ENCODE measurements at places on chromosomes 12 and 14.

GRCh38 chr14:64733899-64734298 lies 29.7 kb downstream of the PLEKHG3 start:
- no peak overlapping the region for H3K4me3 ChIP-seq
- peaks cover 7% of the 10 kb centered on the region for H3K36me3 ChIP-seq
- H3K27me3 ChIP-seq, result no peaks in the 10 kb centered on the region

DNA sequence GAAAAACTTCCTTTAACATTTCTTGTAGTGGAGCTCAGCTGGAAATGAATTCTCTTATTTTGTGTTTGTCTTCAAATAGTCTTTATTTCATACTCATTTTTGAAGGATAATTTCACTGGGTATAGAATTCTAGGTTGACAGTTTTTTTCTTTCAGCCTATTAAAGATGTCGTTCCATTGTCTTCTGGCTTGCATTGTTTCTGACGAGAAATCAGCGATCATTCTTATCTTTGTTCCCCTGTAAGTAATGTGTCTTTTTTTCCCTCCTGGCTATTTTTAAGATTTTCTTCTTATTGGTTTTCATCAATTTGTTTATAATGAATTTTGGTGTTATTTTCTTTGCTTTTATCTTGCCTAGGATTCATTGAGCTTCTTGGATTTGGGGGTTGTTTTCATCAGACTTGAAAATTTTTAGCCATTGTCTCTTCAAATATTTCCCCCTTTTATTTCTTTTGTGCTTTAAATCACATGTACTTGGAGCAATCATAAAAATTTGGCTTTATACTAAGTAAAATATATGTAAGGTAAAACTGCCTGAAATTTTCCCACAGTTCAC lies 89.4 kb downstream of the UNC79 start:
- DNase-seq, result peak; percentile 45
- no peak overlapping the region for H3K4me3 ChIP-seq
- no peaks in the 10 kb centered on the region for H3K36me3 ChIP-seq
- H3K27ac ChIP-seq, result no peak overlapping the region
- no peaks in the 10 kb centered on the region for H3K27me3 ChIP-seq
- H3K4me1 ChIP-seq, result no peaks in the 10 kb centered on the region

DNA sequence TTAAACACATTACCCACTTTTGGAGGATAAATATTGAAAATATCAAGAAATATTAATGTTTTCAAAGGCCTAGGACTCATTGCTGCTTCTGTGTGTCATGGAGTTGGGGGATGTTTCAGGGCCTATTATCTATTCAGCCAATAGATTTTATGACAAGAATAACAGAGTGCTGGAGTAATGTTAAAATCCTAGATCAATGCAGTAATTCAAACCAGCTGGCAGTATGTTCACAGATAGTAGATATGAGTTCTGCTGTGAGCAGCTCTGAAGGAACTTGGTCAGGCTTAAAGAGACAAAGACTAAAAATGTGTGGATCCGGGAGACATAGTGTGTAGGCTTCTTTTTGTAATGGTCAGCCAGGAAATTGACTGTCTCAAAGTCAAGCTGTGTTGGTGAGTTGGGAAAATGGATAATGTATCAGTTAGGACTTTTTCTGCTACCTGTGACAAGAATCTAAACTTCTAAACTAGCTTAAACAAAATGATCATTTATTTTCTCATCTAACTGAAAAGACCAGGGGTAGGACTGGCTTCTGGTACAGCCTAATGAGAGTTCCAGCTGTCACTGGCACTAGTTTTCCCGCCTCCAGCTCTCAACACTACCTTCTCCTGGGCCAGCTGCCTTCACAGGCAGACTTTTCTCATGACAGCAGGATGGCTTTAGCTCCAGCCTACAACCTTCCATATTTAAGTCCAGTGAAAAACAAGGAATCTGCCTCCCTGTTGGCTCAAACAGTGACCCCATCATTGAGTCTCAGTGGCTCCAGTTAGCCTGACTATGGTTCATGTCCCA lies 16.3 kb upstream of the POLR3B start:
- no peaks in the 10 kb centered on the region for H3K27me3 ChIP-seq
- H3K36me3 ChIP-seq, result no peaks in the 10 kb centered on the region
- H3K4me3 ChIP-seq, result no peak overlapping the region
- H3K27ac ChIP-seq, result no peak overlapping the region

GRCh38 chr12:32499048-32499447 lies 99.7 kb downstream of the FGD4 start:
- H3K4me1 ChIP-seq, result no peaks in the 10 kb centered on the region
- no peaks in the 10 kb centered on the region for H3K36me3 ChIP-seq
- DNase-seq, result no peak
- no peak overlapping the region for H3K27ac ChIP-seq
- H3K27me3 ChIP-seq, result no peaks in the 10 kb centered on the region

DNA sequence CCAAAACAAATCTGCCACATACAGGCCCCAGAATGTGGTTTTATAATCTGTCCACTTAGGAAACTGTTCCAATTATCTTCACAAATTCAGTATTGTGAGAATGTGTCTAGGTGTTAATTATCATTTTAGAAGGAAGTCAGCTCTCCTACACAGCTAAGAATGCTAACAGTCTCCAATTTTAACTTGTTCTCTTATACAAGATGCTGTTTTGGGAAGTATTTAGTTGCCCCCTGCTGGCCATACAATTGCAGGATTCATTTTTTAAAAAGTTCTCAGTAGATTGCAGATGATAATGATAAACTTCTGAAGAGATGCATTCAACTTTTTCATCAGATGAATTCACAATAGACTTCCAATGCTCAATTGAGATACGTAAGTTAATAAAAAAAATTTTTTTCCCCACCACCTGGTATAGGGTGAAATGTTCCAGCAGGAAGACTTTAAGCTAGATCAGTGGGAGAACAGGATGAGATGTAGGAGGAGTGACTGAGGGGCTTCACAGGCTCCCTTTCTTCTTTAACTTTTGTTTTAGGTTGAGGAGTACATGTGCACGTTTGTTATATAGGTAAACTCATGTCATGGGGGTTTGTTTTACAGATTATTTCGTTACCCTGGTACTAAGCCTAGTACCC lies 27.3 kb upstream of the OSBPL8 start:
- peak; percentile 45 for DNase-seq
- H3K27ac ChIP-seq, result no peak overlapping the region
- H3K4me1 ChIP-seq, result no peaks in the 10 kb centered on the region
- no peaks in the 10 kb centered on the region for H3K36me3 ChIP-seq
- no peaks in the 10 kb centered on the region for H3K27me3 ChIP-seq

DNA sequence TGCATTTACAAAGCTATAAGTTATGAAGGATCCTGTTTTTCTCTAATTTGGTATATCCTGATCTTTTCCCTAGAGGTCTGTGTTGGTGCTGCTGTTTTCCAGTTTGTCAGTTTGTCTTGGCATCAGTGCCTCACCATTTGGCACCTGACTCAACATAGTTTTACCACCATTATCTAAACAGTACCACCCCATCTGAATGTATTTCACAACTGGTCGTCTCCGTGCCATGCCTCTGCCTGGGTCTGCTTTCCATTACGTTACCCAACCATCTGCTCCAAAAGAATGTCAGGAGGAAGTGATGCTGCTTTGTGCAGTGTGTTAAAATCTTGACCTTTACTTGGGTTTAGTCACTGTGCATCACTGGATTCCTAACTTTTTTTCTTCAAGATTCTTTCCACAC lies 129.3 kb upstream of the RASSF8 start:
- H3K27me3 ChIP-seq, result no peaks in the 10 kb centered on the region
- H3K4me1 ChIP-seq, result no peaks in the 10 kb centered on the region
- no peaks in the 10 kb centered on the region for H3K36me3 ChIP-seq
- no peak for DNase-seq
- no peak overlapping the region for H3K4me3 ChIP-seq
- no peak overlapping the region for H3K27ac ChIP-seq

DNA sequence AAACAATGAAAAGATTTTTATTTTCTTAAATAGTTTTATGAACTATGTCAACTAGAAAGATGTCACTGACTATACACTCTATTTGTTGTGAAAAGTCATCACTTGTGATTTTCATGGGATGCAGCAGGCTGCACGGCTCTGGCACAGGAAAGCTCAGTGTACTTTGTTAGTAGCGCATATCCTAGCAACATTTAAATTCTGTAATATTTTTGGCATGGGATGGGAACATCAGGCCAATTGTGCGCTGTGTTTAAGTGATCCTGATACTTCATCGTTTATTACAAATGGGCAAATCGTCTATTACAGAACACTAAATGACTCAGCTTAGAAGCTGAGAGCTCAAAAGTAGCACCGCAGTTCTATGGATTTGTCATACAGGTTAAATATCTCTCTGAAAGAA lies 60.7 kb upstream of the SAV1 start:
- no peaks in the 10 kb centered on the region for H3K27me3 ChIP-seq
- no peak overlapping the region for H3K27ac ChIP-seq
- H3K36me3 ChIP-seq, result peaks cover 3% of the 10 kb centered on the region
- no peaks in the 10 kb centered on the region for H3K4me1 ChIP-seq
- DNase-seq, result no peak

DNA sequence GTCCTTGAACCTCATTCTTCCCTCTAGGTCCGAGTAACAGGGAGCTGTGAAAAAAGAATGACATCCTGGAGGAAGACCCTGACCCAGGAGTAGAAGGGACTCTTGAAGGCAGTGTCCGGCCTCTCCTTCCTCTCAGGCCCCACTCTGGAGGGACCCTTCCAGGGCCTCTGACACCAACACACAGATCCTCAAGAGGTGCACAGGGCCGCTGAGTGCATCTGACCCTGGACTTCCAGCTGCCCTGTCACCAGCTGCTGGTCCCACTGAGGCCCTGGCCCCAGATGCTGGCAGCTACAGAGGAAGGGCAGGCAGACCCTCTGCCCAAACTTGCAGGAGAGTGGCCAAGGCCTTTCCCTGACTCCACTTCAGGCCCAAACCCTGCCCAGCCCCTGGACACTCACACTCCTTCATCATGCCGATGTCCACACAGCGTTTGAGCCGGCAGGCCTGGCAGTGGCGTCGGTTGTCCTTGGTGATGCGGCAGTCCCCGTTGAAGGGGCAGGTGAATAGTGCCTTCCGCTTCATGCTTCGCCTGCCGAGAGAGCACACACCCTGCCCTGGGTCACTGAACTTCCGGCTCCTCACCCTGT lies 40.1 kb downstream of the VDR start:
- no peak for DNase-seq
- H3K27ac ChIP-seq, result no peak overlapping the region
- no peaks in the 10 kb centered on the region for H3K4me1 ChIP-seq
- no peak overlapping the region for H3K4me3 ChIP-seq
- no peaks in the 10 kb centered on the region for H3K36me3 ChIP-seq

DNA sequence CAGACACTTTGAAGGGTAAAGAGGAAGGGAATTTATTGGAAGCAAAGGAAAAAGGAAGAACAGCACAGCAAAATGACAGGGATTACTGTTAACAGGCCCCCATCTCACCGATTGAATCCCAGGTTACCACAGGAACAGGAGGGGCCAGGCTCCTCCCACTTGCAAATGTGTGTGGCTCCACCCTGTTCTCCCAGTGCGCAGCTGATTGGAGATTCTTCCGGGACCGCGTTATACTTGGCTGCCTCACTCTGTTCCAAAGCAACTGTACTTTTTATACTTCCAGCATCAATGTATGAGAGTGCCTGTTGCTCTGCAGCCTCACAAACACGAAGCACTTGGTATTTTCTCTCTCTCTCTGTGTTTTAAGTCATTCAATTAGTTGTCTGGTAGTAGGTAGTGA lies 273.6 kb upstream of the MDGA2 start:
- H3K4me1 ChIP-seq, result no peaks in the 10 kb centered on the region
- no peak overlapping the region for H3K4me3 ChIP-seq
- DNase-seq, result peak; percentile 5
- no peaks in the 10 kb centered on the region for H3K27me3 ChIP-seq
- no peaks in the 10 kb centered on the region for H3K36me3 ChIP-seq

DNA sequence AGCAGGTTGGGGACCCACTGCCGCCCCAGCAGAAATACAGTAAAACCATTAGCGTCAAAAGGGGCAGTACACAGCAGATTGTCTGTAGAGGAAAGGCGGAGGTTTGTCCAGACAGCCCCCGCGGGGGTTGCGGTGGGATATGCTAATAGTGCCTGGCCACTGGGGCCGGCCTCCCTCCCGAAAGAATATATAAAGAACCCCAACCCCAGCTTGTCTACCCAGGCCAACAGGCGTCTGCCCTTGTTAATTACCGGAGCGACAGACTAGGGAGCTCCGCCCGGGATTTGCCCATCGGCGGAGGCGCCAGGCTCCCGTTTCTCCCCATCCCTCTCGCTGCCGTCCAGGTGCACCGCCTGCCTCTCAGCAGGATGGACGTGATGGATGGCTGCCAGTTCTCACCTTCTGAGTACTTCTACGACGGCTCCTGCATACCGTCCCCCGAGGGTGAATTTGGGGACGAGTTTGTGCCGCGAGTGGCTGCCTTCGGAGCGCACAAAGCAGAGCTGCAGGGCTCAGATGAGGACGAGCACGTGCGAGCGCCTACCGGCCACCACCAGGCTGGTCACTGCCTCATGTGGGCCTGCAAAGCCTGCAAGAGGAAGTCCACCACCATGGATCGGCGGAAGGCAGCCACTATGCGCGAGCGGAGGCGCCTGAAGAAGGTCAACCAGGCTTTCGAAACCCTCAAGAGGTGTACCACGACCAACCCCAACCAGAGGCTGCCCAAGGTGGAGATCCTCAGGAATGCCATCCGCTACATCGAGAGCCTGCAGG lies at the start of gene MYF5:
MYF5 (plus strand) TSS at position 217 of the 774 bp plus-strand sequence; CDS start at position 369, 152 bp downstream.
- DNase-seq, result no peak
- no peaks in the 10 kb centered on the region for H3K36me3 ChIP-seq
- peaks cover 5% of the 10 kb centered on the region for H3K4me1 ChIP-seq
- no peak within 1 kb of the TSS for H3K27ac ChIP-seq
- H3K27me3 ChIP-seq, result no peaks in the 10 kb centered on the region

DNA sequence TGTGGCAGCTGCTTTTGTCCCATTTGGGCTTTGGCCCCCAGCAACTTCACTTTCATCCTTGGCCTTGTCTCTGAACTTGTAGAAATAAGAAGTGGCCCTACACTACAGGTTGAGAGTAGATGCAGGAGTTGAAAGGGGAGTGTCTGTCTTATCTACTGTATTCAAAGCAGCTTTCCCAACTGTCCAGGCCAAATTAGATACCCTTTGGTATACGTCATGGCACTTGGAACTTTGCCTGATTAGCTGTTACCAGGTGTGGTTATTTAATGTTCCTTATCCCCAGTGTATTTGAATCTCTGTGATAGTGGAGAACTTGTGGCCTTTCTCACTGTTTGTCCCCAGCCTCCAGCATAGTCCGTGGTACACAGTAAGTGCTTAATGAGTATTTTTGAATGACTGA lies 33.5 kb downstream of the SUDS3 start:
- DNase-seq, result no peak
- H3K27ac ChIP-seq, result no peak overlapping the region
- H3K4me1 ChIP-seq, result no peaks in the 10 kb centered on the region
- H3K36me3 ChIP-seq, result peaks cover 10% of the 10 kb centered on the region
- H3K4me3 ChIP-seq, result no peak overlapping the region

GRCh38 chr14:53655080-53655785 lies 301.4 kb downstream of the BMP4 start:
- no peaks in the 10 kb centered on the region for H3K36me3 ChIP-seq
- H3K27me3 ChIP-seq, result no peaks in the 10 kb centered on the region
- no peak overlapping the region for H3K27ac ChIP-seq
- H3K4me1 ChIP-seq, result peaks cover 4% of the 10 kb centered on the region
- no peak overlapping the region for H3K4me3 ChIP-seq

GRCh38 chr12:70258605-70259403 lies 15.6 kb downstream of the CNOT2 start:
- H3K4me3 ChIP-seq, result no peak overlapping the region
- peak; percentile 75 for DNase-seq
- H3K4me1 ChIP-seq, result peaks cover 2% of the 10 kb centered on the region
- no peaks in the 10 kb centered on the region for H3K36me3 ChIP-seq
- no peak overlapping the region for H3K27ac ChIP-seq

GRCh38 chr14:95490727-95491451 lies 25.6 kb downstream of the SYNE3 start:
- H3K4me3 ChIP-seq, result no peak overlapping the region
- H3K4me1 ChIP-seq, result no peaks in the 10 kb centered on the region
- H3K27me3 ChIP-seq, result no peaks in the 10 kb centered on the region
- no peaks in the 10 kb centered on the region for H3K36me3 ChIP-seq
